ENCODE measurements at places on chromosomes 1 and 21. TPM values are rescaled to one million over a fixed set of nuclear protein-coding genes. Genes with fewer than 3 reads are reported as not detected.

The SYPL2 gene
- total RNA-seq, result not detected

The TMCC2 gene
- total RNA-seq, result 1.9 TPM

The APOBEC4 gene
- total RNA-seq, result not detected

The ZNF683 gene
- total RNA-seq, result not detected

The FCGR3A gene
- not detected for total RNA-seq

The ESRRG gene
- not detected for total RNA-seq

The KCNJ9 gene
- not detected for total RNA-seq

The RGS18 gene
- not detected for total RNA-seq

The LYPD8 gene
- 0.23 TPM for total RNA-seq

The PIP5K1A gene
- total RNA-seq, result 57.6 TPM

The F11R gene
- 318 TPM for total RNA-seq

The F13B gene
- not detected for total RNA-seq

The PMVK gene
- total RNA-seq, result 6.5 TPM

The SFT2D2 gene
- total RNA-seq, result 45.8 TPM

The FCRL3 gene
- not detected for total RNA-seq

The RPTN gene
- total RNA-seq, result not detected

The EXO1 gene
- 17.6 TPM for total RNA-seq

The SPATA45 gene
- total RNA-seq, result not detected

The H3-3A gene
- total RNA-seq, result 205 TPM

The OLIG2 gene
- not detected for total RNA-seq

The PSRC1 gene
- 8.4 TPM for total RNA-seq

The CRYAA gene
- total RNA-seq, result not detected

The DIO1 gene
- not detected for total RNA-seq

The SH3BGR gene
- 0.51 TPM for total RNA-seq

The NBPF4 gene
- total RNA-seq, result not detected

The PHGDH gene
- 6.8 TPM for total RNA-seq

The PHC2 gene
- total RNA-seq, result 144 TPM

The GJA5 gene
- total RNA-seq, result under 0.01 TPM

The THEMIS2 gene
- total RNA-seq, result 27.9 TPM

The WNT3A gene
- not detected for total RNA-seq

The PRDX1 gene
- 775 TPM for total RNA-seq

The TPTE gene
- not detected for total RNA-seq

The TFF2 gene
- total RNA-seq, result not detected

The CNKSR1 gene
- total RNA-seq, result not detected

The BSND gene
- total RNA-seq, result not detected

The PEF1 gene
- 159 TPM for total RNA-seq

The INKA2 gene
- 9.7 TPM for total RNA-seq

The CELSR2 gene
- 1.4 TPM for total RNA-seq

All from dermis blood vessel endothelial cell (primary cell).